Camera-type eye (tissue), 1 donor: ENCODE measurements at places on chromosomes 2 and 18. TPM values are rescaled to one million over a fixed set of nuclear protein-coding genes. Genes with fewer than 3 reads are reported as not detected.

LIMS2 gene
- total RNA-seq: 11.2 TPM

FAM110C gene
- 3.9 TPM for total RNA-seq

RBM44 gene
- total RNA-seq: 2.6 TPM

TSPYL6 gene
- total RNA-seq: 0.44 TPM

CLHC1 gene
- 40.6 TPM for total RNA-seq

TMEM17 gene
- total RNA-seq: 6.0 TPM

MYCN gene
- 55.0 TPM for total RNA-seq

IKZF2 gene
- 29.0 TPM for total RNA-seq

EFHD1 gene
- total RNA-seq: 5.9 TPM

LYG1 gene
- 1.5 TPM for total RNA-seq

ANKRD30BL gene
- total RNA-seq: 7.3 TPM

CD302 gene
- total RNA-seq: 28.5 TPM

GALNT13 gene
- 82.7 TPM for total RNA-seq

TTR gene
- 86.6 TPM for total RNA-seq

KRTCAP3 gene
- not detected for total RNA-seq

TMEM37 gene
- 5.1 TPM for total RNA-seq

CPLX4 gene
- 46.1 TPM for total RNA-seq

EPG5 gene
- 55.7 TPM for total RNA-seq
